ENCODE measurements at places on chromosomes 12 and 14.

DNA sequence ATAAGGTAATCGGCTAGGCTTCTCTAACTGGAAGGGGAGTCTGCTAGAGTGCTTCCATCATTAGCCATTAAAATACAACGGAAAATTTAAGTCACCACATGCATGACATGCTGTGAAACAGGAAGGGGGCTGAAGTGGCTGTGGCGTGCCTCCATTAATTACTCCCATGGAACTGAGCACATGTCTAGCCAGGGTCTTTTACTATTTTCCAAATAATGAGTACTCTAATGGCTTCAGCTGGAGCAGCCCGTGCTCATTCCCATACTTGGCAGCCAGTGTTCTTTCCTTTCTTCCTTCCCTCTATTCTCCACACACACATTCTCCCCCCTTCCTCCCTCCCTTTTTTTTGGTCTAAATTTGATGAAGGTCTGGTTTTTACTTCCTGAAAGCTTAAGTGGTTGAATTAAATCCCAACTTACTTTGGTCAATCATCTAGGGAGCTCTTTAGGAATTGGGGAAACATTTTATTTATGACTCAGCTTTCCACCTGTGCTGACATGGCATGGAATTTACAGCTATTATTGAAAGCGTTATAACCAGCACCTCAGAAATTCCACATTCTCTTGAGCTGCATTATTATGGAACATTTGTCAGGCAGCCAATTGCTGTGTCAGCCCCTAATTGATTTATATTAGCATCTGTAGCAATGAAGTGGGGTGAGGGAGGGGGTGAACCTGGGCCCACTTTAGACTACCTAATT is 72.3 kb downstream of the LRIG3 start:
- DNase-seq = no peak

DNA sequence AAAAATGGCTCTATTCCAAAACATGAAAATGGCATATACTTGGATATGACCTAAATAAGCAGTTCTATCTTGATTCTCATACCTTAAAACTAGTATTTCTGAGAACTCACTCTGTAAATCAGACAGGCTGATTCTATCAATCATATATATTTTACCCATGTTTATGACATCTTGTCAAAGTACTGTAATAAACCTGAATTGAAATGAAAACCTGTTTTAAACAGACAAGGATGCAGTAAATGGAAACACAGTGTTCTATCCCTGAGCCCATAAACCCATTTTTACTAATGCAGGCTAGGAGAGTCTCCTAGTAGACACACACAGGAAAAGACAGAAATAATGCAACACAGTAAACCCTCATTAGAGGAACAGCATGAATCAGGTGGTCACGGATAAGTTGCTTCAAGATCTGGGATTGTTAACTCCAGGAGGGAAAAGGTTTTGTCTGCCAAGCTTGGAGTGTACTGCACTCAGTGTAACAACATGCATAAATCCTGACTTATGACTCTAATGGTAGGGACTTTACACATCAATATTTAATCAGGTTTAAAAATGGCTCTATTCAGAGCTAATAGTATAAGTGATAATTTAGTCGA is 93.6 kb upstream of the CPNE8 start:
- no peak for DNase-seq

DNA sequence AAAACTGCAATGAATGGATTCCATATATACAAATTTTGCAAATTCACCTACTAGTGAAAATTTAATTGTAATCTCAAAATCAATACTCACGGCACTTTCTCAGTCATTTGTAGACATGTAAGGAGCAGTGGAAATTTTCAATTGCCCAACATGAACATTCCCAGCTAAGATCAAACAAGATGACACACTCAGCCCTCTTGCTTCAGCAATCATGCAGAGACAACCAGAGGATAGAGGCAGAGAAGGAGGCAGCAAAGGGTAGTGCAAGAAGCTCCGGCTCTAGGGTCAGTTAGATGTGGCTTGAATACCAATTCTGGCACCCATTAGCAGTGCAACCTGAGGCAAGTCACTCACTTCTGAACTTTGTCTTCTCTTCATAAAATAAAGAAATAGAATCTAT is 91.5 kb upstream of the SLC35F4 start:
- DNase-seq = no peak

DNA sequence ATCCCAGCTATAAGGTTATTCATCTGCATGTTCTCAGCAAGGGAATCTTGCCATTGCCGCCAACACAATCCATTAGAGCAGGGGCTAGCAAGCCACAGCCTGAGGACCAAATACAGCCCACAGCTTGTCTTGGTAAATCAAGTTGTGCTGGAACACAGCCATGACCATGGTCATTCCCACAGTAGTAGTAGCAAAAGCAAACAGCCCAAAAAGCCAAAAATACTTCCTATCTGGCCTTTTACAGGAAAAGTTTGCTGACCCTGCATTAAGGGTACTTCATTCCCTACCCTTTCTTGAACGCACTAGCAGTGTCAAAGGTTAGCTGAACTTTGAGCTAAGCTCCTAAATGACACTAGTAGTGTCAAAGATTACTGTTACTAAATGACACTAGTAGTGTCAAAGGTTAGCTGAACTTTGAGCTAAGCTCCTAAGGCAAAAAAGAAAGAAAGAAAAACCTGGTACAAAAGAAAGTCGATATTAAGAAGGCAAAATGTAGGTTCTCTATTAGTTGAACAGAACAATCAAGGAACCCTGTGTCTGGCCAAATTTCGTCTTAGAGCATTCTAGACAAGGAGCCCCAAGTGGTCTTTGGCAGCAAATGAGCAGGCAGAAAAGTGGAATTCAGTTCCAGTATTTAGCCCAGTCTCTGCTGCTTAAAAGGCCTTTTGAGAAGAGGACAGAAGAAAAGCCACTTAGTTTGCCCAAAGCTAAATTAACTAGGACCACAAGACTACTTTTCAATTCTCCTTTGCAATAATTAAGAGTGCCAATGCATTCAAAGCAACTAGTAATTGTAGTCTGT is 67.7 kb downstream of the NT5DC3 start:
- DNase-seq = no peak

DNA sequence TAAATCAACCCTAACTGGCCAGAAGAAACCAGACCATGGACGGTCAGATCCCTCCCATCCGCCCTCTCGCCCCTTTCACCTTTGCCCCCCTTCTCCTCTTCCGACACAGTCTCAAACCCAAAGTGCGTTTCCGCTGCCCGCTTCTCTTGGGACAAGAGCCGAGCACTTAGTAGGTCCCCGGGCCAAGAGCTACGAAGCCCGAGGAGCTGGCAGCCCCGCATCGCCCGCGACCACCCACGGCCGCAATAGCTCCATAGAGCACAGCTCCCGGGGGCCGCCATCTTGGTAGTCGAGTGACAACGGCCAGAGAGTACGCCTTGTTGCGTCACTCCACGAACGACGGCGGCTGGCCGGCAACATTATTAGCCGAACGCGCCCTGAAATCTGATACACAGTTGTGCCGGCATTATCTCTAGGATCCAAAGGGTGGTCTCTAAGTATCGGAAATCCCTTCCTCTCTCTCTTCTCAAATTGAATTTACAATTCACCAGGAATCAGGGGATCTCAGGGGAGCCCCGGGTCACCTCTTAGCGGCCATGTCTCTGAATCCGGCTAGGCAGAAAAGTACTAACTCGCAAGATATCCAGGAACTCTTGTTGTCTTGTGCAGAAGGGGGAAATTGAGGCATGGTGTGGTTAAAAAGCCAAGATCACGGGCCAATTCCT is at the start of gene COQ5:
Gene COQ5, minus strand, starts transcription at position 298 of the 665 bp plus-strand sequence. Its CDS starts 17 bp downstream, at position 281.
- DNase-seq = peak; percentile 83

DNA sequence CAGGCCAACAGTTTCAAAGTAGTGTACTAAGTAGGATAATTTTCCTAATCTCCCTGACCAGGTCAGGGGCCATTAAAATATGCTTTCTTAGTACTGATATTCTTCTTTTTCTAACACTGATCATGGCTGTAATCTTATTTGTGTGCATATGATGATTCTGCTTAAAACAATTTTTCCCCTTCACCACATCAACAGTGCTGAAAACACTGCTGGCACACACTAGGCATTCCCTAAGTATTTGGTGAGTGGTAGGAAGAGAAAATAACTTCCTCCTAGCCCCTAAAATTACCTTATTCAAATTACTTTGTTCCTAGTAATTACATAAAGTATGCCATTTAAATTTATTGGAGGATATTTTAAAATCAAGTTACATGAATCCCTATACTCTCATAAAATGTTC is 49.9 kb upstream of the BBS10 start:
- DNase-seq = no peak

- no peak for DNase-seq
Observed at GRCh38 chr14:99736603-99737371, 52.7 kb downstream of the CYP46A1 start.
